ENCODE measurements at places on chromosomes 4 and X.

DNA sequence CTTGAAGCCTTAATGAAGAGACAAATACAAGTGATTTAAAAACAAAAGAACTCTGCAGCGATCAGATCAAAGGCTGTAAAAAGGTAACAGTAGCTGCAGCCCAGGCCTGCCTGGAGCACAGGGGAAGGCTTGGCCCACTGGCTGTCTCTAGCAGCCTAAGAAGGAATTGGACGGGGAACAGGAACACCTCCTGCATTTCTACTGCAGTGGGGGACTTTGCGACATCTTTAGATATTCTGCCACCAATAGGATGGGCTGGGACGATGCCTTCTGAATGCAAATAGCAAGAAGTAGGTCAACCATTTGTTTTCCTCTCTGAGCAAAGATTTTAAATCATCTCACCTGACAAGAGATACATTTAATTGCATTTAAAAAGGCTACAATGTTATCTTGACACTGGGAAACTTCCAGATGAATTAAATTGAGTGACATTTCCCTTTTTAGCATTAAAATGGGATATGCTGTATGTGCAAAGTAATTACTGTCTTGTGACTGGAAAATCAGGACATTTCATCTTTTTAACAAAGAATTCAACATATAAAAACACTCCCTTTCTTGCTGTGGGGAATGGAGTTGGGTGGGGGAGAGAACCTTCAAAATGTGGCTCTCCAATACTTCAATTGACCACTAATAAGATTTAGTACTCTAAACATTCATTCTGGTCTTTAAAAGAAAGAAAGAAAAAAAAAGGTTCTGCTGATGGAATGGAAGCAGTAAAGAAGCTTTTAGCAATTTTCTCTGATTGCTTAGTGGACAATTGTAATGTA lies 70.0 kb downstream of the NYX start:
- no peak for DNase-seq

GRCh38 chr4:38281371-38282071 lies 321.3 kb downstream of the PTTG2 start:
- no peak for DNase-seq

GRCh38 chrX:9516635-9517034 lies 51.8 kb downstream of the TBL1X start:
- no peak for DNase-seq

GRCh38 chr4:60847614-60848013 lies 352.5 kb upstream of the ADGRL3 start:
- no peak for DNase-seq

GRCh38 chrX:7088968-7089615 lies 58.4 kb upstream of the STS start:
- DNase-seq, result no peak

DNA sequence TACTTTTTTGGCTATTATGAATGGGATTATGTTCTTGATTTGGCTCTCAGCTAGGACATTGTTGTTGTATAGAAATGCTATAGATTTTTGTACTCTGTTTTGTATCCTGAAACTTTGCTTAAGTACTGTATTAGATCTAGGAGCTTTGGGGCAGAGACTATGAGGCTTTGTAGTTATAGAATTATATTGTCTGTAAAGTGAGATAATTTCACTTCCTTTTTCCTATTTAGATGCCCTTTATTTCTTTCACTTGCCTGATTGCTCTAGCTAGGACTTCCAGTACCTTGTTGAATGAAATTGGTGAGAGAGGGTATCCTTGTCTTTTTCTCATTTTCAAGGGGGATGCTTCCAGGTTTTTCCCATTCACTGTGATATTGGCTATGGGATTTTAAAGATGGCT lies 28.1 kb downstream of the ADAM29 start:
- DNase-seq, result no peak

DNA sequence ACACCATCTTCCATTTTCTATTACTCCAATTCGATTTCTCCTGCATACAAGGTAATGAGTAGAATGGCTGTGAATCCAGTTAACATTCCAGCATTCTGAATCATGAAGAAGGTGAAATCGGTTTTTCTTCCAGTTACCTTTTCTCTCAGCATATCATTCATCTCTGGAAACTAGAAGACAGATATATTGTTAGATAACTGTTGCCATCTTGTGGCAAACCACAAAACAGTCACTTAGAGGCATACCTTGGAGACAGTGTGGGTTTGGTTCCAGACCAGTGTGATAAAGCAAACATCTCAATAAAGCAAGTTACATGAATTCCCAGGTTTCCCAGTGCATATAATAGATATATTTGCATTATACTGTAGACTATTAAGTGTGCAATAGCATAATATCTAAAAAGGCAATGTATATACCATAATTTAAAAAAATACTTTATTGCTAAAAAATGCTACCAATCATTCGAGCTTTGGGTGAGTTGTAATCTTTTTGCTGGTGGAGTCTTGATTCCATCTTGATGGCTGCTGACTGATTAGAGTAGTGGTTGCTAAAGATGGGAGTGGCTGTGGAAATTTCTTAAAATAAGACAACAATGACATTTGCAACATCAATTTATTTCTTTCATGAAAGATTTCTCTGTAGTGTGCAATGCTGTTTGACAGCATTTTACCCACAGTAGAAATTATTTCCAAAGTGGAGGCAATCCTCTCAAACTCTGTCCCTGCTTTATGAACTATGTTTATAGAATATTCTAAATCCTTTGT lies 82.1 kb downstream of the SLC39A8 start:
- DNase-seq, result no peak

DNA sequence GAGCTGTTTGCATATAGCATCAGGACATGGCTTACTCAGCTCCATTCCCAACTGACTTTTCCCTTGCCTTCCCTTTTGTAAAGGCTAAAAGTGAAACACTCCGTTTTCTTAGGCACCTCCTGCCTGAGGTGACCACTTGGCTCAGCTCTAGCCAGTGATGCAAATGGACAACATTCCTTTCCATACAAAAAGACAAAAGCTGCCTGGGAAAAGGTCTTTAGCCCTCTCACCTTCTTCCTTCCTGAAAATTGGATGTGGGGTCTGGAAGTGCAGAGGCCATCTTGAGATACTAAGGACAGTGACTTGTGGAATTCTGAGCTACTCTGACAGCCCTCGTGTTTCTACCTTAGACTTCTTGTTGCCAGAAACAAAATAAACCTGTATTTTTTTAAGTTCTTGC lies 27.7 kb upstream of the SFRP2 start:
- no peak for DNase-seq

Data from activated gamma-delta T cell (primary cell).